ENCODE measurements at places on chromosomes 6 and 20. TPM values are rescaled to one million over a fixed set of nuclear protein-coding genes. Genes with fewer than 3 reads are reported as not detected.
A peak's percentile ranks its signal among the peaks of the same experiment; 100 is the strongest.

The LSM14B gene
- total RNA-seq: 46.3 TPM

The HUS1B gene
- total RNA-seq: 7.0 TPM

The BPIFB1 gene
- total RNA-seq: not detected

The COX4I2 gene
- total RNA-seq: not detected

The IBTK gene
- total RNA-seq: 25.9 TPM

The LRFN2 gene
- total RNA-seq: 2.6 TPM

The BMP7 gene
- 16.6 TPM for total RNA-seq

The PTCRA gene
- total RNA-seq: not detected

The EPPIN gene
- not detected for total RNA-seq

- no peak overlapping the region for H3K4me3 ChIP-seq
- H3K27ac ChIP-seq: no peak overlapping the region
Measured at GRCh38 chr20:63884506-63885263, 10.2 kb upstream of the DNAJC5 start.

- no peaks in the 10 kb centered on the region for H3K27me3 ChIP-seq
- no peak overlapping the region for H3K4me3 ChIP-seq
- DNase-seq: no peak
- no peak overlapping the region for H3K27ac ChIP-seq
- peaks cover 3% of the 10 kb centered on the region for H3K4me1 ChIP-seq
Measured at GRCh38 chr6:142737368-142738034, 207.5 kb downstream of the HIVEP2 start.

DNA sequence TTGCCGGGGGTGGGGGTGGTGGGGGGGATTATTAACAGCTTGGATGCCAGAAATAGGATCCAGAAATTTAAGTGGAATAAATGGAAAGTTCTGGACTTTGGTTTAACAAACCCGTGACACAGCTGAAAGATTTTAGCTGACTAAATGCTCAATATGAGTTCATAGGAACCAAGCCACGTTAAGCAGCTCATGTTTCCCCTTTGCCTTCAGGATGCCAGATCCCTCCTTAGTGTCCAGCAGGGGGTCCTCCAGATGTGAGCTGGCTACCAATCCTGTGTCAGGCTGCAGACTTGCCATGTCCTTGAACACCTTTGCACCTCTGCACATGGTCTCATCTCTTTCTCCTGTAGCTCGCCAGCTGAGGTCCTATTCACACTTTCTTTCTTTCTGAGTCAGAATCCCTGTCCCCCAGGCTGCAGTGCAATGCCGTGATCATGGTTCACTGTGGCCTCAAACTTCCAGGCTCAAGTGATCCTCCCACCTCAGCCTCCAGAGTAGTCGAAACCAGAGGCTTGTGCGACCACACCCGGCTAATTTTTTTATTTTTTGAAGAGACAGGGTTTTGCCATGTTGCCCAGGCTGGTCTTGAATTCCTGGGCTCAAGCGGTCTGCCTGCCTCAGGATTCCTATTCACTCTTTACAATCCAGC lies 133.3 kb upstream of the ARMC2 start:
- no peaks in the 10 kb centered on the region for H3K27me3 ChIP-seq
- no peak overlapping the region for H3K27ac ChIP-seq
- no peak overlapping the region for H3K4me3 ChIP-seq
- H3K4me1 ChIP-seq: 0 out of 2 replicates have a peak, but pooled peaks cover 7% of the 10 kb centered on the region

DNA sequence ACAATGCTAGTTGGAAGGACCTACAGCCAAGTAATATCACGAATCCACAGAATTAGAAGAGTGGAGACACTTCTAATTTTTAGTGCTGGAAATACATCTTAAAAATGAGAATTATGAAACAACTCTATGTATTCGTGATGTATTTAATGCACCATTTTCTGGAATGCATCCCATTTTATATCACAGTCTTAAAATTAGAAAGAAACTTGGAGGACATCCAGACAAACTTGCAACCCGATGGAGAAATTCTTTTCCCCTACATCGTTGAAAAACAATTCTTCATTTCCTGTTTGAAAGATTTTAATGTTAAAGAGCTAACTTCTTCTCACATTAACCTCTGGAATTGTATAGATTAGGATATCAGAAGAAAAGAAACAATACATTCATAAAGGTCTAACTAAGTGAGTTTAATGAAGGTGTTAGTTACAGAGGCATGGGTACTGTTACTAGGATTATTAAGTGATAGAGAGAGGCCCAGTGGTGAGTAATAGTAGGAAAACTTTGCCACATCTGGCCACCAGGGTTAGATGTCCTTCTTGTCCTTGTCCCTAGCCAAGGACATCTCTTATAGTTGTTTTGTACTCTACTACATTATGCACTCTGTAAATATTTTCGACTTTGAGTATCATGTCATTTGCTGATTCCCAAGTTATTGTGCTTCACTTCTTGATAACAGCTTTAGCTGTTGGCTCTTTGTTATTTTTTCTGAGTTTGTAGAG lies 502.4 kb upstream of the PTCHD4 start:
- H3K4me1 ChIP-seq: no peaks in the 10 kb centered on the region
- no peaks in the 10 kb centered on the region for H3K27me3 ChIP-seq
- no peaks in the 10 kb centered on the region for H3K36me3 ChIP-seq
- no peak overlapping the region for H3K4me3 ChIP-seq

DNA sequence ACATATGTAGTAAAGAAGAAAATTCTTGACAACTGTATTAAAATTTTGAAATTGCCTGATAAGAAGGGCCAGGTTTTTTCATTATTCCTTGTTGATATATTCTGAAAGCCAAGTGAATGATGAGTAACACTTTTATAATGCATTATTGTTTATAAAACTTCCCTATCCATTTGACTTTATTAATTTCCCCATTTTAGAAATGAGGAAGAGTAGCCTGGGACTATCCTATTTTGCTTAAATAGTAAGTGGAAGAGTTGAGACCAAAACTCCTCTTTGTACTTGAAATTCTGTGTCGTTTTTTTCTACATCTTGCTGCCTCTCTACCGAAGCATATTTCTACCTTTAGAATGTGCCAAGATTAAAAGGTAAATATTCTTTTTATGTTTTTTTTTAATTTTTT lies 39.7 kb downstream of the TRMT11 start:
- no peak overlapping the region for H3K27ac ChIP-seq
- no peak for DNase-seq
- H3K4me3 ChIP-seq: no peak overlapping the region

- no peaks in the 10 kb centered on the region for H3K27me3 ChIP-seq
- no peak overlapping the region for H3K27ac ChIP-seq
- H3K4me1 ChIP-seq: no peaks in the 10 kb centered on the region
- peaks cover 2% of the 10 kb centered on the region for H3K36me3 ChIP-seq
Measured at GRCh38 chr20:48945840-48946514, 24.5 kb downstream of the ARFGEF2 start.

GRCh38 chr6:41132254-41132653 lies 21.9 kb downstream of the TREML1 start:
- no peaks in the 10 kb centered on the region for H3K36me3 ChIP-seq
- H3K27ac ChIP-seq: no peak overlapping the region
- peaks cover 4% of the 10 kb centered on the region for H3K4me1 ChIP-seq
- no peak overlapping the region for H3K4me3 ChIP-seq
- DNase-seq: no peak
- no peaks in the 10 kb centered on the region for H3K27me3 ChIP-seq

GRCh38 chr6:79610306-79611009 lies 20.7 kb upstream of the SH3BGRL2 start:
- no peaks in the 10 kb centered on the region for H3K4me1 ChIP-seq
- DNase-seq: no peak
- no peak overlapping the region for H3K27ac ChIP-seq
- no peak overlapping the region for H3K4me3 ChIP-seq

GRCh38 chr6:11298651-11299420 lies 66.4 kb upstream of the NEDD9 start:
- no peaks in the 10 kb centered on the region for H3K4me1 ChIP-seq
- no peak overlapping the region for H3K27ac ChIP-seq
- no peak overlapping the region for H3K4me3 ChIP-seq
- H3K36me3 ChIP-seq: no peaks in the 10 kb centered on the region

DNA sequence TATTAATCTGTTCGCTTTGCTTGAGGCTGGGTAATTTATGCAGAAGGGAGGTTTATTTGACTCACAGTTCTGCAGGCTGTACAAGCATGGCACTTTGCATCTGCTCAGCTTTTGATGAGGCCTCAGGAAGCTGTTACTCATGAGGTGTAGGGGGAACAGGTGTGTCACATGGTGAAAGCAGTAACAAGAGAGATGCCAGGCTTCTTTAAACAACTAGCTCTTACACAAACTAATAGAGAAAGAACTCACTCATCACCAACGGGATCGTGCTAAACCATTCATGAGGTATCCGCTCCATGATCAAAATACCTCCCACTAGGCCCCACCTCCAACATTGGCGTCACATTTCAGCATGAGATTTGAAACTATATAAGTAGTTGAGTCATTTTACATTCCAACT lies 34.4 kb upstream of the GCLC start:
- no peak for DNase-seq
- no peak overlapping the region for H3K4me3 ChIP-seq
- H3K27ac ChIP-seq: no peak overlapping the region
- no peaks in the 10 kb centered on the region for H3K27me3 ChIP-seq
- no peaks in the 10 kb centered on the region for H3K4me1 ChIP-seq

GRCh38 chr6:149750136-149750609 lies 632 bp downstream of the PCMT1 start:
- peak overlapping the region; percentile 87 for H3K4me3 ChIP-seq
- H3K4me1 ChIP-seq: peaks cover 18% of the 10 kb centered on the region
- H3K27me3 ChIP-seq: no peaks in the 10 kb centered on the region

DNA sequence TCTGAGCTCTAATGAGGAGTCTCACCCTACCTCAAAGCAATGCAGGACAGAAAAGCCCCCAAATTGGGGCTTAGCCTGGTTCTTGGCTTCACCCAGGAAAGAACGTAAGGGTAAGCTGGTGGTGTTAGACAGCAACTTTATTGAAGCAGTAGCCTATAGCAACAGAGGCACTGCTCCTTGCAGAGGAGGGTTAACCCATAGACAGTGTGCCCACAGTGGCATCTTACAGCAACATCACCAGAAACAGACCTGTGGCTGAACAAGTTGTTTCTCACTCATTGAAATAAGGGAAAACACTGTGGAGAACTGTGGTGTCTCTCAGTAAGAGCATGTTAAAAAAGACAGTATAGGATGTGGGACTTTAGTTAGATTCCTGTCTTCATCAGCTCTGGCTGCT lies 80.4 kb upstream of the SPTLC3 start:
- no peak for DNase-seq
- H3K27ac ChIP-seq: no peak overlapping the region
- no peaks in the 10 kb centered on the region for H3K36me3 ChIP-seq
- H3K27me3 ChIP-seq: no peaks in the 10 kb centered on the region

DNA sequence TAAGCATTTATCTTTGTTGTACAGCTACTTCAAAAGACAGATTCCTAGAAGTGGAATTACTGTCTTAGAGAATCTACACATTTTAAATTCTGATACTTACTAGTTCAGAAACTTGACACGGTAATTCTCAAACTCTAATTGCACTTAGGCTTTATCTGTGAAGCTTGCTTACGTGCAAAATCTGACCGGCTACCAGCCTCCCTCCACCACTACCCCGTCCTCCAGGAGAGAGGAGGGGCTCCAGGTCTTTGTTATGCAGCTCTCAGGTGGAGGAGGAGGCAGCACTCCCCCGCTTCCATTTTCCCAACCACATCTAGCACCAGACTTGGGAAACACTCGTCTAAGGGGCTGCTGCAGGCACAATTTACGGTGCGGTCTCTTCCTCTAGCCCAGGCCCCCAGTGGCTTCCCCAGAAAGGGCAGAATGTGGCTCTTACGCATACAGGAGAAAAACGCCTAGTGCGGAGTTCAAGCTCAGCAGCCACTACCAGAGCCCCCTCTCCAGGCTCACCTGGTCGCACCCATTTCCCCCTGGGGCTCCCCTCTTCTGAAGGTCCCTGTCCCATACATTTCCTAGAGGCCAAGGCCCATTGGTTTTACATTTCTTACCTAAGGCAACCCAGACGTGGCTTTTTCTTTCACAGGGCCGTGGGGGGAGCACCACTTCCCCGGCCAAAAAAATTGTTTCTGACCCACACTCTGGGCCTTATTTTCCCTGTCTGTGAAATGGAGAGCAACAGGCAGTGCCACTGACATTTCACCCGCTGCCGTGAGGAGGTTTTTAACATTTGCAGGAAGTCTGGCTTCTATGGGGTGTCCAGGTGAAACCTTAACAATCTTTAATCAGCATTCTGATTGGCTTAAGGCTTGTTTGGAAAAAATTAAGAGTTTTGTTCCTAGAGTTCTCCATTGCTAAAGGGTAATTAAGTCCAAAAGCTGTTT lies 1.6 kb upstream of the TGIF2 start:
- H3K4me3 ChIP-seq: peak overlapping the region; percentile 52
- H3K4me1 ChIP-seq: peaks cover 38% of the 10 kb centered on the region
- peak overlapping the region; percentile 98 for H3K27ac ChIP-seq
- peak; percentile 93 for DNase-seq
- no peaks in the 10 kb centered on the region for H3K36me3 ChIP-seq

DNA sequence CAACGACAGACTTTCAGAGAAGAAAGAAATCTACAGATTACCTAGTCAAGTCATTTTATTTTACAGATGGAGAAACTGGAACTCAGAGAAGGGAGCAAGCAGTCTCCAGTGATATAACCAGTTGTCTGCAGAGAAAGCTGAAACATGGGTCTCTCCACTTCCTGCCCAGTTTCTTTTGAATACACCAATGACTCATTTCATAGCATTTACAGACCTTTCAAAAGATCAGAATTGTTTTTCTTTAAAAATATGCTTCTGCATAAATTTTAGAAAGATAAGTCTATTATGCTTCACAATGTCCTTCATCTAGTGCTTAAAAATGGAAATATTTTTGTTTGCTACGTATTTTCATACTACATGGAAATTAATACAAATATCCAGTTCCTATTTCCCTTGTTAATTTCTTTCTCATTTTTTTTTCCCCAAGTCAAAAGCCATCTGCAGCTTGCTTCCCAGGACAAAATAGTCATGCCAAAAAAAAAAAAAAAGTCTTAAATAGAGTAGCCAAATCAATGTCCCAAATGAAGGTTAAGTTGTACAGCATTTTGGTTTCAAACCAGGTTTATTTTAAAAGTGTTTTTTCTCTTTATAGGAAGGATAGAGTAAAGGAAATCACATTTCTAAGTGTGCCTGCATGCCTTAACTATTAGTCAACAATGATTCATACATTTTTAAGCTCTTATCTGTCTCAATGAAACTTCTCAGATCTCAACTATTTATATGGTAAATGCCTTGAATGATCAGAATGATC lies 36.9 kb downstream of the ARHGAP18 start:
- H3K27ac ChIP-seq: no peak overlapping the region
- H3K4me1 ChIP-seq: peaks cover 13% of the 10 kb centered on the region
- no peak for DNase-seq

- 0 out of 2 replicates have a peak overlapping the region, but pooled peaks have one; percentile 17 for H3K27ac ChIP-seq
- no peaks in the 10 kb centered on the region for H3K36me3 ChIP-seq
- peaks cover 31% of the 10 kb centered on the region for H3K4me1 ChIP-seq
Measured at GRCh38 chr6:56865081-56865875, 89.6 kb upstream of the BEND6 start.
